ENCODE measurements at places on chromosomes 11 and 22.

- no peak for DNase-seq
Measured at GRCh38 chr11:60454212-60454611, 1.4 kb upstream of the MS4A1 start.

DNA sequence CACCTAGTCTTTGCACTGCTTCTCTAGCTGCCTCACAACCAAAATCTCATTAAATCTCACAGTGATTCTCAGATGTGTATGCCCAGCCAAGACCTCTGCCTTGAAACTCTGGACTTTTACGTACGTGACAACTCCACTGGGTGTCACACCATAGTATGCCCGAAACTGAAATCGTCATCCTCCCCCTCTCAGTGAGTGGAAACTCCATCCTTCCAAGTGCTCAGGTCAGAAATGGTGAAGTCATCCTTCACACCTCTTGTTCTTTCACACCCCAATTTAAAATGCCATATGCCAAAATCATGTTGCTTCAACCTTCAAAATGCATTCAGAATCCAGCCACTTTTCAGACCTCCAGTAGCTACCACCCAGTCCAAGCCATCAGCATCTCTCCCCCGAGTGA lies 42.5 kb downstream of the SFI1 start:
- DNase-seq: peak; percentile 49

DNA sequence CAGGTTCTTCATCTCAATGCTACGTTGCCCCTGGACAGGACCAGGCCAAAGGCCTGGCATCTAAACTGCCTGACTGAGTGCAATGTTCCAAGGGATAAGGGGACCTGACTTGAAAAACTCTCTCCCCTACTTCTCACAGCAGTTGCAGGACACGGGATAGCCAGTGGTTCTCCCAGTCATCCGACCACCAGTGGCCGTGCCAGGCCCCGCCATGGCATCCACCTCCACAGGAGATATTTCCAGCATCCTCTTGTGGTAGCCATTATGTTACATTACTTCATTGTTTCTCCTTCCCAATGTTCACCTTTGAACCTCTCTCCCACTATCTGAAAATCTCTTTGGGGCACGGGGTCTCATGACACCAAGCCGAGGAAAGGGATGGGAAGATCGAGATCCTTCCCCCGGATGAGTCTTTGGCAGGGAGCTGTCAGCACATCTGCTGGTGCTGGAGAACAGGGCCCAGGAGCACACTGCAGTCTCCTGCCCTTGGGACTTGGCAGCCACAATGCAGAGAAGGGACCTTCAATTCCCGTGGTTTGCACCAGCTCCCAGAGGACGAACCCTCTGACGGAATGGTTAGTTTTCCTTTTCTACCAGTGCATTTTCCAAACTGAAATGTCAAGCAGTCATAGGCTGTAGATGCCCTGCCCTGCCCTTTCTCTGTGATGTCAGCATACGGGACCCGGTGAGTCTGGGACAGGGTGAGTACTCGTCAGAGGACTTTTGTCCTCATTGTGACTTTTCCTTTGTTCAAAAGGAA lies 121.2 kb downstream of the ETS1 start:
- no peak for DNase-seq

GRCh38 chr11:74866557-74866956 lies 82.3 kb downstream of the XRRA1 start:
- no peak for DNase-seq

DNA sequence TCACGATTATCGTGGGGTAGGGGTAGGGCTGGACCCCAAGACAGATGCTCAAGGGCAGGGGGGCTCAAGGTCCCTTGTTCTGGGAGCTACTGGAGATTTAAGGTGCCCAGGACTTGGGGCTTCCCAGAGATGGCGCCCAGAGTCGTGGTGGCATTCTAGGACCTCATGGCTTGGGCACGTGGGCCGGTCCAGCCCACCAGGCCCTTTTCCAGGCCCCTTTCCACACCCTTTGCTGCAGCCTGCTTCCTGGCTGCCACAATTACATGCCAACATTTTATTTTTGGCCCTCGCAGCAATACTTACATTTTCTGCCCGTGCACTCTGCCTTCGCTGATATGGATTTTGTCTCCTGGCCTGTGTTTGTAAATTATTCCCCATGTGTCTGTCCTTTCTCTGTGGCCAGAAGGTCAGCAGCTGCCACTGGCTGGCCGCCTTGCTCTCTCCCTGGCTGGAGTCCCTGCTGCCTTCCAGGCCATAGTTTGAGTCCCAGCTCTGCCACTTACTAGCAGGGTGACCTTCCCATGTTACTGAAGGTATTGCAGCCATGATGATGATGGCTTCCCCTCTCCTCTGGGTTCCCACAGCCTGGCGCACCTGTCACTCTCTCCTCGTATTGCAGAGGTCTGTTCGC lies 11.2 kb downstream of the MB start:
- no peak for DNase-seq

- no peak for DNase-seq
Measured at GRCh38 chr22:41380993-41381328, 781 bp upstream of the TEF start.

DNA sequence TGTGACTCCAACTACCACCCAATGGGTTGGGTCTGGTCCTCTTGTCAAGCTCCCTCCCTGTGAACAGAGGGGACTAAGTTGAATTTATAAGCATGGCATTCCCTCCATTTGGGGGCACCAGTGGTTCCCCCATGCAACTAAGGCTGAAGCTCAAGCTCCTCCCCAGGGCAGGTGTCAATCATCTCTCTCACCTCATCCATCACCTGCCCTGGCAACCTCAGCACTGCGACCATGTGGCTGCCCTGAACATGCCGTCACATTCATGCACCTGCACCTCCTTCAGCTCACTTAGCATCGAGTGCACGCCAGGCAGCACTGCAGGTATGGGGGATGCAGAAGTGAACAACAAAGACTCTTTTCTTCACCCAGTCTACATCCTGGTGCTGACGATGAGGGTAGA lies 799.3 kb downstream of the TBC1D22A start:
- DNase-seq: no peak

DNA sequence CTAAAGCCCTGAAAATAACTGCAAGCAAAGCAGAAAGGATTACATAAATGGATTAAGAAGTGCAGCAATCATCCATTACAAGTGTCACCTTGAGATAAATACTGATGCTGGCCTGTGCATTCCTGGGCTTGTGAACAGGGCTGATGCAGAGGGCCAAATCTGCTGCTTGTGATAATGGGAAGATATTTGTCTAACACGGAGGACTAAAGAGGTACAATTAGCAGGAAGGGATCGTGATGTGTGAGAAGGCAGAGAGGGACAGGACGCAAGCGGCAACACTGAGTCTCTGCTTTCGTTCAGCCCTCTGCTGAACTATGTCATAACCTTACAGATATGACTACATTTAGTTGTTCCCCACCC lies 107.7 kb upstream of the DDI1 start:
- DNase-seq: no peak

DNA sequence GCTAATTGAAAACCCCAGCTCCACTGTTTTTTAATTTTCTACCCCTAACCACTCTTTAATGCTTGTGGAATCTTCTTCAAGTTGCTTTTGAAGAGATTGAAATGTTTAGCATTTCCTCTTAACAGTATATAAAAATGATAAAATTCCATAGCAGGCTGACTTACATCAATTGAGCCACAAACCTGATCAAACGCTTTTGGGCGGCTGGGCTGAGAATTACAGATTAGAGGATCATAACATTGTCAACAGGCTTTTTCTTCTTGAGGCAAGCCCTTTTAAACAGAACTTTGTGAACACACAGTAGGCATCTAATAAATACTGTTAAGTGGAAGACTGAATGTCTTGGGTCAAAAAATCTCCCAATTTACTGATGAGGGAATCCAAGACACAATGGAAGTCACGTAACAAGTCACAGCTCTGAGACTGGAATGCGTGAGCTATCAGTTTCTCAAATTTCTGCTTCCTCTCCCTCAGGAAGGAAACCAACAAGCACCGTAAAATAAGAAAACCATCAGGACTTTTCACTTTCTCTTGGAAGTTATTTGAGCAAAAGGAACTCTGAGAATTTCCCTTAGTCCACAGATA lies 50.0 kb upstream of the CCDC89 start:
- no peak for DNase-seq

GRCh38 chr11:65445101-65445603 lies 22.6 kb downstream of the NEAT1 start:
- no peak for DNase-seq

DNA sequence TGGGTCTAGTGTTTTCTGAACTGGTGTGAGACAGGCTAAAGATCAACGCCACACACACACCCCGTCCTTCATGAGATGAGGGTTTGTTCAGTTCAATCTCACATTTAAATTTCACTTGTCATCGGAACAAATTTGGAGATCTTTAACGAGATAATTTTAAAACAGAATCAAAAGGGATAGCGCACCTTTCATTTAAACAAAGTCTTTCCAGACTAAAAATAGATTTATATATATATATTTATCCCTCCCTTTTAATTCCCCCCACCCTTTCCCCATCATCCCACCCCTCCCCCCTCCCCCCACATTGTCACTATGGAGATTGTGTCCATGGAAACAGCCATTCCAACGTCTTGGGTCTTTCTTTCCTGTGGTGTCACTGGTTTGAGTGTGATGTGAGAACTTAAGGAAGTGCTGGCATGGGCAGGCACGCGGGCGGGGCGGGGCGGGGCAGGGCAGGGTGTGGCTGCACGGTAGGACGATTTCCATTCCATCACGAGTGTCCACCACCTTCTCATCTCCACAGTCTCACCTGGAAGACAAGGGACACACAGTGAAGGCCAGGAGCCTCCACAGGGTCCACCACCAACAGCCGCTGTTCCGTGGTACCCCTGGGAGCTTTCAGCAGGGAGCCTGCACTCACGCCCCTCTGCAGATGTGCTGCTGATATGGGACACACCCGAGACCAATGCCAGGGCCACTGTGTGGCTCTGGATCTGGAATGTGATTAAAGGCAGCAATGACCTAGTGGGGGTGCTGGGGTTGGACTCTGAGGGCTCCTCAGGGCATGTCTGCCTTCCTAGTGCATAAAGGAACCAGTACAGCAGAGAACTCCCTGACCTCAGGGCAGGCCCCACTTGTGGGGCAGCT lies 30.5 kb upstream of the CYP2D6 start:
- no peak for DNase-seq

DNA sequence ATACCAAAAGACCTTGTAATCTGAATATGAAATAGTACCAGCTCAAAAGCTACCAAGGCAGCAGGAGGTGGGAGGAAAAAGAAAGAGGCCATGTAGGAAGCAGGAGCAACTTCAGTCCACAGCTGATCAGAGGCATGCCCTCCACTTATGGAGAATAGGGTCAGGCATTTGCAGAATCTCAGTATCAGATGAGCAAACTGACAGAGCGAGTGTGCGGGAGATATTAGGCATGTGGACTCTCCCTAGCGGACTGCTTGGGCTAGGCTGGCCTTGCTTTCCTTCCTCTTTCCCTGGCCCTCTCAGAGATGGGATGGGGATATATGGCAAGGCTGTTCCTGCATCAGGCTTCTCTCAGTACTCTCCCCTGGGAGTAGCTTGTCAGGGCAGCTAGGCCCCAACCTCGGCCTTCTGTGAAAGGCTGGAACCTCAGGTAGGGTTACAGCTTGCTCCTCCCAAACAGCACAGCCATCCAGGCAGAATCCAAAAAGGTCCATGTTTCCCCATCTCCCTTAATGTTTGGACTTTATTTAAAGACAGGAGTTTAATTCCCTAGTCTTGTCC lies 37.0 kb downstream of the ETS1 start:
- DNase-seq: no peak

DNA sequence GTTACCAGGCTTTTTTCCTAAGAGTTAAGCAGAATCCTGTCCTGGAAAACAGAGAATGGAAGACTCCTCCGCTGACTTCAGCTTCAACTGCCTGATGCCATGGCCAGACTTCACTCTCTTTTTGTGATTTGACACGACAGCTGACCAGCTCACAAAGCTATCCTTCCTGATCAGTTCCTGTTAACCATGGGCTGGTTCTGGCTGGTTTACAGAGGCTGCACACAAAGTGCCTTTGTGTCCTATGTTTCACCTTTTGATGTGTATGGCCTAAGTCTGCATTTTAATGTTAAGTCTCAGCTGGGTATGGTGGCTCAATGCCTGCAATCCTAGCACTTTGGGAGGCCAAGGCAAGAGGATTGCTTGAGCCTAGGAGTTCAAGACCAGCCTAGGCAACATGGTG lies 11.1 kb downstream of the FOLR3 start:
- DNase-seq: no peak
